ENCODE measurements at places on chromosomes 6 and 20.

GRCh38 chr6:621931-622330, 35.0 kb downstream of the HUS1B start:
- DNase-seq = no peak

- DNase-seq = no peak
Observed at GRCh38 chr6:20286968-20287565, 74.8 kb upstream of the MBOAT1 start.

DNA sequence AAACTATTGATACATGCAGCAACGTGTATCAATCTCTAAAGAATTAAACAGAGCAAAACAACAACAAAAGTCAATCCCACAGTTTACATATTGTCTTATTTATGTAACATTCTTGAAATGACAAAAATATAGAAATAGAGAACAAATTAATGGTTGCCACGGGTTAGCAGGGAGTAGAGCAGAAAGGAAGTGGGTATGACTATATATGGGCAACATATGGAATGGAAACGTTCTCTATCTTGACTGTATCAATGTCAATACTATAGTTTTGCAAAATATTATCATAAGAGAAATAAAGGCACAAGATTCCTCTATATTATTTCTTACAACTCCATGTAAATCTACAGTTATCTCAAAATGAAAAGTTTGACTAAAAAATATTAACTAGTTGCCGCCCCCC, 12.8 kb downstream of the AK9 start:
- no peak for DNase-seq

DNA sequence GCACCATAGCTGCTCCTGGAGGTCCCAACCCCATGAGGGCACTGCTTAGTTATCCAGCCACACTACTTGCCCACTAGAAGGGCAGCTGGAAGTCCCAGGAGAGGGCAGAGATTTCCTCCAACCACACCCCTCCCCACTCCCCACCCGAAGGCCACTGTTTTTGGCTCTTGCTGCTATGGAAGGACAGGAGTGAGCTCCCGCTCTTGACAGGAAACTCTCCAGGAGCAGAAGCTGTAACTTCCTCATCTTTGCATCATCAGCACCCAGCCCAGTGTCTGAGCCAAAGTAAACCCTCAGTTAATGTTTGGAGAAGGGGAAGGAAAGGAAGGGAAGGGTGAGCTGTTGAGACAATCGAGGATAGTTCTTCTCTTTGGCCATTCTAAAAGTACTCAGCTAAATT, 120.7 kb downstream of the MTFR2 start:
- DNase-seq = peak; percentile 17

DNA sequence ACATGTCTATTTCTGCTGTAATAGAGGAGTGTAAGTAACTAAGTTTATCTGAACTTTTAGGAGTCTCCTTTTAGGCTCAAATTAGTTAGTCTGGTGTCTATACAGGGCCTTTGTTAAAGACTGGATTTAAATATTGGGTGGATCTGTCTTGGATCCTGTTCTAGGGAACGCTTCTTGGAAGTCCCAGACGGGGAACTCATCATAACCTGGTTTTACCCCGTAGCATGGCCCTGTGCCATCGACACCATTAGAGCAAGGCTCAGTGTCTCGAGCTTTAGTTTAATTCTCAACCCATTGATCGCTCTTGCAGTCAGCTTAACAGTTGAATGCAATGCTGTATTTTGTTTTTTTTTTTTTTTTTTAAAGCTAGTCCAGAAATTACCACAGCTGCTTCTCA, 89.9 kb downstream of the CARMIL1 start:
- DNase-seq = no peak

DNA sequence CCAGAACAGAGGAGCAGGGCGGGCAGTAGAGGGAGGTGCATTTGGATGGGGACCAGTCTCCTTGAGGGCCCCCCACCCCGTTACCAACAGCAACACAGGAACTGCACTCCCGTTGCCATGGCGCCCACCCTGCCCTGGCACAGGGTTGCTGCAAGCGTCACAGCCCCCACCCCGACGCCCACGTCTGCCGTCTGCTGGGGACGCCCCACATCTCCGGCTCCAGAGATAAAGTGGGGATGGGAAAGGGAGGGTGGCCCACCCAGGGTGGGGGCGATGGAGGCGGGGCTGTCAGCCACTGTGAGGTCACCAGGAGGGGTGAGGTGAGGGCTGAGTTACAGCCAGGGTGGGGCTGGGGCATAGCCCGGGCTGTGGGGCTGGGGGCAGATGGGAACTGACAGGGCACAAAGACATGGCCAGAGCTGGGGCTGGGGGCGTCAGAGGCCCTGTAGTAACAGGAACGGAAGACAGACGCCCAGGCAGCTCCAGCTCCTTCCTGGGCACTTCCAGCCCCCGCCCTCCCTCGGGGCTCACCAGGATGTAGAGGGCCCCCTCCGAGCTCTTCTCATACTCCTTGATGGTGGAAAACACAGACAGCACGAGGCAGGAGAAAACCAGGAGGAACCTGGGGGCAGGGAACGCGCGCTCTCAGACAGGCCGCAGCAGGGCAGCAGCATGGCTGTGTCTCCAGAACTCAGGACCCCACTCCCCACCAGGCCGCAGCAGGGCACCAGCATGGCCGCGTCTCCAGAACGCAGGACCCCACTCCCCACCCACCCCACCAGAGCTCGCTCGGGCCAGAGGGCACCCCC, 26.0 kb downstream of the KCNQ2 start:
- no peak for DNase-seq

DNA sequence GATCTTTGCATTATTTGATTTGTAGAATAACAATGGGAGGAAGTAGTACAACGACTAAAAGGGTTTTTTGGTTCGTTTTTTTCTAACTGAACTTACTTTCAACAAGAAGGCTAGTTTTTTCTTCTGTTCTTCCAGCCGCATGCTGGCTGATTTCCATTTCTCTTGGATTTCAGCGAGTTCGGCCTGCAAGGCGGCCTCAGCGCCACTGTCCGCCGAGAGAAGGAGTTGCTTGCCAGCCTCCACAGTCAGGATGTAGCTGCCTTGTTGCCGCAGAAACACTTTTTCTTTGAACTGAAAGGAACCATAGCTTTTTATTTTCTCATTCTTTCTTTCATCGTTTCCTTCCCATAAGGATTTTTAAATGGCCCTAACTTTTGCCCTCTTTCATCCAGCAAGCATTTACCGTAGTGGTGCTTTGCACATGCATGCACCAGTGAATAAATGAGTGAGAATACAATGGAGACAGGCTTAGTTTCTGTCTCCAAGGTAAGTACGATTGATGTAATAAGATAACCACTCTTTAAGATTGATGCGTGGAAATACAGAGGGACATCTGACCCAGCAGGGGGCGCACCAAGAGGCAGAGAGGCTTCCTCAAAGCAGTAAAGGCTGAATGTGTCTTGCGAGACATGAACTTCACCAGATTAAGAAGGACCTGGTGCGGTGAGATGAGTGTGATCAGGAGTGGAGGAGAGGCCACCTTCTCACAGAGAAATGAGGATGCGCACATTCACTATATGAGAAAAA, 398.8 kb downstream of the ESR1 start:
- no peak for DNase-seq

DNA sequence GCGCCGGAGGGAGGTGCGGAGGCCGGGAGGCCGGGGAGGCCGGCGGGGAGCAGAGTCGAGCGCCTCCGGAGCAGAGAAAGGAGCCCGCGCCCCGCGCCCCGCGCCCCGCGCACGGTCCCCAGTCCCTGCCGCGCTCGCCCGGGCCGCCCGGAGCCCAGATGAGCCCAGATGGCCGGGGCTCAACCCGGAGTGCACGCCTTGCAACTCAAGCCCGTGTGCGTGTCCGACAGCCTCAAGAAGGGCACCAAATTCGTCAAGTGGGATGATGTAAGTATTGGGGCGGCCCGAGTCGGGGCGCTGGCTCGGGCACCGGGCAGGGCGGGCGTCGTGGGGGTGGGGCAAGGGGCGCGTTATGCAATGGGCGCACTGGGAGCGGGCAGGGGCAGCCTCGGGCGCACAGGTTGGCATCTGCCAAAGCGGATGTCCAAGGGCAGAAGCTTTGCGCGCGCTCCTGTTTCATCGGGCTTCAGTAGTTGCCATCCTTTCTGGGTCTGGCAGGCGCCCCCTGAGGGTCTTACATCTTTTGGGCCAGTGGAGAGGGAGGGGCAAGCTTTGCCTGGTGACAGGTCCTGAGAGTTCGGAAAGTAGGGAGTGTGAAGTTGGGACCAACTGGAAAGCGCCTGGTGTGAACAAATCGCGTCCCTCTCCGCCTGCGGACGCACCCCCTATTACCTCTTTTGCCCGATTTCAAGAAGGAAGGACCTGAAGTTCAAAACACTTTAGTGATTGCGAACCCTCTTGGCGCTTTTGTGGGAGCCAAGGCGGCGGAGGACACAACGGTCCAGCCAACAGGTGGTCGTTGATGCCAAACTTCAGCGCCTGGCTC, 631 bp downstream of the PLCB1 start:
- DNase-seq = no peak

DNA sequence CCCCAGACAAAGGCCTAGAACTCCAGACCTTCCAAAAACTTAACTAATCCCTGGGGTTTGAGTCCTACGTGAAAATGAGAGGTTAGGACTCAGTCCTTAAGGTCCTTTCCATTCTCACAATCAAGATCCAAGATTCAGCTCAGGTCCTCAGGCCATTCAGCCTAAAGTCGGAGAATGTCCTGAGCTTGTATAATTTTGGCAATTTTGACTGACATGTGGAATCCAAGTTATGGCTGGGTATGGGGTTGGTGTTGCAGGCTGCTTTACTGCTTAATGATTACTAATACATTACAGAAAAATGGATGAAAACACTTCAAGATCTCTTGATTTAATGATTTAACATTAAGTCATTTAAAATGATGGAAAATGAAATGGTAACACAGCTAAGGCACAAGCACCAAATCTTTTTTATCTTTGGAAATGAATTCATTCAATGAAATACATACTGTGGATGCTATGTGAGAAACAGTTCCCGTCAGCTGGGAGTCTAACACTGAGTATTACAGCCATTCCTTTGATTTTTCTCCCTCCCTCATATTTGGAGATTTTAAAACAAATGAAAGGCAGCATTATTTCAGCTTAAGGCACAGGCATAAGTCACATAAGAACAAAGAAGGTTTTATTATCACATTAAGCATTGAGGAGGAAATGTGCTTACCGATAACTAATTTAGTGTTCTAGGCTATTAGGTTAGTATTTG, 1.3 kb downstream of the ARHGAP18 start:
- DNase-seq = no peak

DNA sequence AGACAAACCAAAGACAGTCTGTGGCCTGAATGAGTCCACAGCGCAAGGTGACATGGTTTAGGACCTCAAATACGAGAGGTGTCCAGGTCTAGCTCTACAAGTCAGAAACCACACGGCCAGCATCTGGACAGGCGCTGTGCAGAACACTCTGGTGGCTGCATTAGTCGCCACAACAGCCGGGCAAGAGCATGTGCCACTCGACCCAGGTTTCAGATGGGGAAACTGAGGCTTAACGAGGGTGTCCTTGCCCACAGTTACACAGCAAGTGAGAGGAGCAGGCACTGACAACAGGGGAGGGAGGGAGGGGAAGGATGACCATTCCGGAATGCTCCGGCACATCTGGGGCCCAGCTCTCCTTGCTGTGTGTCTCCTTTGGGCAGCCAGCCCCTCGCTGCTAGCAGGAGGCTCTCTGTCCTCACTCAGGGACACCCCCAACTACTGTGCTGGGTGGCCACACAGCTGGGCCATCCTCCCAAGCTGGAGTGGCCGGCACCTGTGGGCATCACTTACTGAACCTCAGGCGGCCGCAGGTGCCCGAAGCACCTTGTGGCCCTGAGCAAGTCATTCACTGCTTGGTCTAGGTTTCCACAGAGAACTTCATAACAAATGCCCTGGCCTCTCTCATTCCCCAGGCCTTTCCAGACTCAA, 6.6 kb downstream of the DLL1 start:
- DNase-seq = no peak

GRCh38 chr6:163797296-163797845, 382.9 kb downstream of the QKI start:
- DNase-seq = no peak

DNA sequence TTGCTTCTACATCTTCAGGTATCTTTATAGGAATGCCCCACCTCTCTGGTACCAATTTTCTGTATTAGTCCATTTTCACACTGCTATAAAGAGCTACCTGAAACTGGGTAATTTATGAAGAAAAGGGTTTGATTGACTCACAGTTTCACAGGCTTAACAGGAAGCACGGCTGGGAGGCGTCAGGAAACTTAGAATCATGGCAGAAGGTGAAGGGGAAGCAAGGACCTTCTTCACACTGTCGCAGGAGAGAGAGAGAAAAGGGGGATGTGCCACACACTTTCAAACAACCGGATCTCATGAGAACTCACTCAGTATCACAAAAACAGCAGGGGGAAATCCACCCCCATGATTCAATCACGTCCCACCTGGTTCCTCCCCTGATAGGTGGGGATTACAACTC, 24.4 kb upstream of the LY86 start:
- DNase-seq = no peak

DNA sequence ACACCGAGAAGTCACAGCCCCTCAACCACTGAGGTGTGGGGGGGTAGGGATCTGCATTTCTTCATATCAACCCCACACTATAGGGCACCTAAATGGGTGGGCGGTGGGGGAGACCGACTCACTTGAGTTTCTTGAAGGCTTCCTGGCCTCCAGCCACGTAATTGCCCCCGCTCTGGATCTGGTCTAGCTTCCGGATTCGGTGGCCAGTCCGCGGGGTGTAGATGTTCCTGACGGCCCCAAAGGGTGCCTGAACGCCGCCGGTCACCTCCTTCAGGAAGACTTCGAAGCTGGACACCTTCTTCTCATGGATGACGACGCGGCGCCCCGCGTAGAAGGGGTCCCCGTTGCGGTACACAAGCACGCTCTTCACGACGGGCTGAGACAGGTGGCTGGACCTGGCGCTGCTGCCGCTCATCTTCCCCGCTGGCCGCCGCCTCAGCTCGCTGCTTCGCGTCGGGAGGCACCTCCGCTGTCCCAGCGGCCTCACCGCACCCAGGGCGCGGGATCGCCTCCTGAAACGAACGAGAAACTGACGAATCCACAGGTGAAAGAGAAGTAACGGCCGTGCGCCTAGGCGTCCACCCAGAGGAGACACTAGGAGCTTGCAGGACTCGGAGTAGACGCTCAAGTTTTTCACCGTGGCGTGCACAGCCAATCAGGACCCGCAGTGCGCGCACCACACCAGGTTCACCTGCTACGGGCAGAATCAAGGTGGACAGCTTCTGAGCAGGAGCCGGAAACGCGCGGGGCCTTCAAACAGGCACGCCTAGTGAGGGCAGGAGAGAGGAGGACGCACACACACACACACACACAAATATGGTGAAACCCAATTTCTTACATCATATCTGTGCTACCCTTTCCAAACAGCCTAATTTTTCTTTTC, at the start of gene DCDC2:
TSS of gene DCDC2 (minus strand) at position 724 of the 883 bp plus-strand sequence. CDS start at position 415, 309 bp downstream.
- DNase-seq = no peak

- no peak for DNase-seq
Observed at GRCh38 chr6:143536461-143536865, 24.9 kb upstream of the FUCA2 start.

GRCh38 chr6:143652841-143653331, 24.9 kb upstream of the PHACTR2 start:
- DNase-seq = no peak

GRCh38 chr20:19304886-19305415, 92.5 kb downstream of the SLC24A3 start:
- no peak for DNase-seq
